ENCODE measurements at places on chromosomes 6 and 20.

DNA sequence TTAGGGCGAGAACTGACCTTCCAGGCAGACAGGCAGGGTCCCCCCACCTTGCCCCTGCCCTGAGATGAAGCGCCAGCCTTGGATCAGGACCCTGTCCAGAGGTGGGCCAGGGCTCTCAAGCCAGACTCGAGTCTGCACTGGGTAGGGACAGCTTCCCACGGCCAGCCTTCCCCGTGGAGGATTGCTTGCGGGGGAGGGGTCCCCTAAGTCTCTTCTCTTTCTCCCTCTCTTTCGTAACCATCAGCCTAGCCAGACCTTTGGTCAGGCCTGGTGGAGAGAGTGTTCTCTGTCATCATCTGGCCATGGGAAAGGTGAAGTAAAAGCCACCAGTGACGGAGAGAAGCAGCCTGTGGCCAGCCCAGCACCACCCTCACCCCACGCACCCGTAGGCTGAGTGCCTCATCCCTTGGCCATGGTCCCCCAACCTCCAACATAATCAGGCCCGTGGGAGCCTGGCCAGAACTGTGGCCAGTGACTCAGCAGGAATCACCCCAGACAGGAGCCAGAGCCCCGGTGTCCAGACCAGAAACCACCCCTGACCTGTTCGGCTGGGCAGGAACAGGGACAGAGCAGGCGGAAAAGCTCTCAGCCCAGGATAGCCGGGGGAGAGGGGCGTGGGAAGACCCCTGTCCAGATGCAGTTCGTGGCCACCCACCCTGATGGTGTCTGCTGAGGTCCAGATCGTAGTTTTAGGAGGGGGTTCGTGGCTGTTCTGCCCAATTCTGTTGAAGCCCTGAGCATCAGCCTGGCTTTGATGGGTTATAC, 47.1 kb downstream of the SNAI1 start:
- DNase-seq: no peak

DNA sequence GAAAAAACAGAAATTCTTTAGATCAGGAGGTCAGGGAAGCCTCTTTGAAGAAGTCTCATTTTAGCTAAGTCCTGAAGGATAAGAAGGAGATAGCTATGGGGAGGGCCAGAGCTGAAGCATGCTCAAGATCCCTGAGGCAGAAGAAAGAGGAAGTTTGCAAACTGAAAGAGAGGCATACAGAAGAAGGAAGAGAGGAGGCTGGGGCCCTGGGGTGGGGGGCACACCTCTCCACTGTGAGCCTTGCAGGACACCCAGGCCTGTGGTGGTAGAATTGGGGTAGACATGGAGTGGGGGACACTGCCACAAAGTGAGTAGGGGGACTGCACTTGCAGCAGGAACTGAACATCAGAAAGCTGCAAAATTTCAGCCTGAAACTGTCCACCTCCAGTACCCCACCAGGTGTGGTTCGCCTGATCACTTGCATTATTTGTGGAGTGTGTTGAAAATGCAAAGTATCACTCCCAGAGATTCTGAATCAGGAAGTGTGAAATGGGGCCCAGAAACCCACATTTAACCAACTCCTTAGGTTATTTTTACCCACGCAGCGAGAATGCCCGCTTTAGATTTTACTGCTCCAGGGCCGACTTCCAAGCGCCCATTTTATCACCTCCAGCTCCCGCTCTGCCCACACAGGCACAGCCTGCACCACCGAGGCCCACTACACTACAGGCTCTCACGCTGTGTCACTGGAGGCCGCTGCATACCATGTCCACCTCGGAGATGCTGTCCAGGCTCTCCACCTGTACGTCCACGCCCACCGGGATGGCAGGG, 44.0 kb downstream of the GABRR2 start:
- DNase-seq: no peak

DNA sequence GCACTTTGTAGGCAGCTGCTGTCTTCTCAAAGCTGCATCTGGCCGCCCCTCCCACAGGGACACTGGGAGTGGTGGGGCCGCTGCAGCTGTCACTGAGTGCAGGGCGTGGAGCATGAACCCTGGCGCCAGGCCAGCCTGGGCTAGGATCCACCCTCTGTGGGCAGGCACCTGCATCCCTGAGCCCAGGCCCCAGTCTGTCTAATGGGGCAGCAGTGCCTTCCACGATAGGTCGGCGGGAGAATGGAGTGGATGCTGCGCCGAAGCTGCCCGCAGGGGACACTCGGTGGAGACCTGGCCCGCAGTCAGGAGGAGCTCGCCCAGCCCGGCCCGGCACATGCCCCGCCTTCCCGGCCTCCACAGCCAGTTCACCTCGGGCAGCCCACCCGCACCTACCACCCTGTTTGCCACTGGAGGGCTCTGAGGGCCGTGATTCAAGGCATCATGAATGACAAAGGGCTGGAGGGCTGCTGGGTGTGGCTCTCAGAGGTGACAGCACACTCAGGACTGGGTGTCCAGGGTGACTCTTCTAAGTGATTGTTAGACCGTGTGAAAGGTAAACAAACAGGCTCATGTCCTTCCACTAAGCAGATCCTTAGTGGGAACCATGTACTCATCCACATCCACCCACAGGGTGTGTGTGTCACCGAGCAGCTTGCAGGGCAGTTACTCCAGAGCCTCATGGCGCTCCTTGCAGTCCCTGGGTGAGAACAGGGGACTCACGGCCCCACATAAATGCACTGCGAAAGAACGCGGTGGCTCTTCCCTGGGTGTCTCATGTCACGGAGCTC, 133.9 kb downstream of the AGPAT4 start:
- no peak for DNase-seq

GRCh38 chr6:147531321-147531720, 22.8 kb downstream of the SAMD5 start:
- no peak for DNase-seq

- DNase-seq: no peak
Measured at GRCh38 chr20:60056407-60057122, 98.3 kb downstream of the CDH26 start.

GRCh38 chr6:160127270-160128124, 5.9 kb downstream of the SLC22A1 start:
- DNase-seq: no peak

- DNase-seq: no peak
Measured at GRCh38 chr6:22747571-22747970, 178.2 kb downstream of the HDGFL1 start.

DNA sequence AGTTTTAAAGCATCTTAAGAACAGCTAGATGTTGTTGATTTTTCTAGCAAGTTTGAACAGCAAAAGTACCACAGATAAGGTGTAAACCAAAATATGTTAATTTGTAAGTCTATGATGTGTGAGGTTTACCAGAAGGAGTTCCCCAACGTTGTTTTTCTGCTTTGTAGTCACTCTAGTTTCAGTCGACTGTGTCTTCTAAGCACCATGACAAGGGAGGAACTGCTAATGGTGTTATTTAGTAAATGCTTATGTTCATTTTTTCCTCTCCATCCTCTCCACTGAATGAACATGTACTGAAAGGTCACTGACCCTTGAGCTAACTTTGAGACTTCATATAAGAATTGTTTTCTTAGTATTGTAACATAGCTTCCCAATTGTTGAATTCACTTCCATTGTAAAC, 3.0 kb downstream of the ENPP3 start:
- DNase-seq: no peak

DNA sequence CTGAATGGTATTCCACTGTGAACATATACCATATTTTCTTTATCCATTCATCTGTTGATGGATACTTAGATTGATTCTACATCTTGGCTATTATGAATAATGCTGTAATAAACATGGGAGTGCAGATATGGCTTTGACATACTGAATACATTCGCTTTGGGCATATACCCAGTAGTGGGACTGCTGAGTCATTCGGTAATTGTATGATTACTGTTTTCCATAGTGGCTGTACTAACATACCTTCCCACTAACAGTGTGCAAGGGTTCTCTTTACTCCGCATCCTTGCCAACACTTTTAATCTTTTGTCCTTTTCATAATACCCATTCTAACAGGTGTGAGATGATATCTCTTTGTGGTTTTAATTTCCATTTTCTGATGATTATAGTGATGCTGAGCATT, 98.2 kb upstream of the ESR1 start:
- DNase-seq: no peak

DNA sequence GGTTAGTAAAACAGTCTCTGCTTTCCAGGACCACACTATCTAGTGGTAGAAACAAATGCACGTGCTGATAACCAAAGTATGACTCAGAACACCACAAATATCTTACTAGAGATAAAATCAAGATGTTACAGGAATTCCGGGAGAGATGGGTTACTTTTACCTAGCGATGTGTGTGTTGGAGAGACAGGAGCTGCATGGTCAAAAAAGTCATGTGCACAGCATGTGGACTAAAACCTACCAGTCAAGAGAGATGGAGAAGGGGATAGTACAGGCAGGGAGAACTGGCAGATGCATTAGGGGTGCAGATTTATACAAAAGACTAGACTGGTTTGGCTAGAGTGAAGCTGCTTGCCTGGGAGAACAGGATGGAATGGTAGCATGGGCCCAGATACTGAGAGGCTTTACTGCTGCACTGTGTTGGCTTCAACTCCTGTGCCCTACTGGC, 75.3 kb upstream of the MRAP2 start:
- no peak for DNase-seq

DNA sequence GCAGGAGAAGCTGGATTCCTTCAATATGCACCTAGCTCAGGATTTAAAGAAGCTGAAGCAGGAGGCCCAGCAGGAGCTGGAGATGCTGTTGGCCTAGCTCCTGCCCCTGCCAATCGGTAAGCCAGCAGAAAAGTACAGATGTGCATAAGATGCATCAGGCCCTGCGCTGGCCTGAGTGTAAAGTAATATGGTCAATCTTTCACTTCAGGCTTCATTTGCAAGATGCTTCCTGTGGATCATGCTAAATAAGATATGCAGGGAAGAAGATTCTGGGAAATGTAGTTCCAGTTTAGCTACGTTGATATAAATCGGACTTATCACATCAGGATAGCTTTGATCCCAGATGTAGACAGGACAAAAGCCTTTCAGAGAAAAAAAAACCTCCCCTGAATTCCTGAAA, 100.3 kb downstream of the GJA1 start:
- DNase-seq: no peak

GRCh38 chr6:123462152-123462551, 174.6 kb downstream of the TRDN start:
- no peak for DNase-seq

DNA sequence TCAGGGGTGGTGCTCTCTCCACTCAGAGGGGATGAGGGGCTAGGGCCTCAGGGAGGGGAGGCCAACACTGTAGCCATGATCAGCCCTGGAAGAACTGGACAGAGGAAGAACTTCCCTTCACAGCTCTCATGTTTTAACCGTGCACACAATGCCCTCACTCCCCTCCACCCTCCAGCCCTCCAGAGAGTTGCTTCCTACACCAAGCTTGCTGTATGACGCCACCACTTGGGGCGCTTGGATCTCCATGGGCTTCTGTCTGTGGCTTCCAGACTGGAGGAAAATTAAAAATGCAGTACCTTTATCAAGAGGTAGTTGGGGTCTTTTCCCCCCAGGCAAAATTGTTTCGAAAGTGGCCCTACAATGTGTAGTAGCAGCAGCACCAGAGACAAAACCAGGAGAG, 48.4 kb downstream of the ARHGAP40 start:
- no peak for DNase-seq

DNA sequence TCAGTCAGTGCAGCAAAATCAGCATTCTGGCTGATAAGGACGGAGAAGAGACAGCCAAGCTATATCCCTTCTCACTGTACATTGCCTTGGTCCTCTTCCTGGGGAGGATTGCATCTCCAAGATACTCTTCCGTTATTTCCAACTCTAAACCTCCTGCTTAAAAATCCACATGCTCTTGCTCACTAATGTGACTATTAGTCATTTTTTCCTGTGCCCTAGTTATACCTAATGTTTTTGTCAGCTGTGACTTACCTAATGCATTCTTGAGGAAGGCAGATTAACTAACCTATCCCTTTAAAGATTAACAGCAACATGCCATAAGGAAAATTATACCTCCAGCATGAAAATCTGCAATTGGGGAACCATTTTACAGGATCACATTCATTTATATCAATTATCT, 317.6 kb downstream of the BTBD9 start:
- DNase-seq: no peak

DNA sequence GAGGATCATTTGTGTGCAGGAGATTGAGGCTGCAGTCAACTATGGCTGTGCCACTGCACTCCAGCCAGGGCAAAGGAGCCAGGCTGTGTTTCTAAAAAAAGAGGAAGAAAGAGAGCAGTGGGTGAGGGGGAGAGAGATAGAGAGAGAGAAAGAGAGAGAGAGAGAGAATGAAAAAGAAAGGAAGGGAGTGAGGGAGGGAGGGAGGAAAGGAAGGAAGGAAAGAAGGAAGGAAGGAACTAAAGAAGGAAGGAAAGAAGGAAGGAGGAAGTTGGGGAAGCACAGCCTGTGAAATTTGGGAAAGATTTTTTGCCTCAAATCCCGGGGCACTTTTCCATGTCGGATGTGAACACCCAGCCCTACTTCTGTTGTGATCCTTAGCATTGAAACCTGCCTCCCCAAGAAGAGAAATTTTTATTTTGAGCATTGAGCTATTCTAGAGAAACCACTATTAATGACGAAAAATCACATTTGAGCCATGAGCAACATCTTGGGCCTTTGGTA, 57.8 kb downstream of the FOXA2 start:
- DNase-seq: no peak

- no peak for DNase-seq
Measured at GRCh38 chr20:32796383-32796948, 23.3 kb upstream of the MAPRE1 start.

GRCh38 chr6:91569071-91569470, 982.2 kb upstream of the MAP3K7 start:
- DNase-seq: no peak

GRCh38 chr6:150687508-150687907, 87.8 kb downstream of the PLEKHG1 start:
- DNase-seq: no peak

DNA sequence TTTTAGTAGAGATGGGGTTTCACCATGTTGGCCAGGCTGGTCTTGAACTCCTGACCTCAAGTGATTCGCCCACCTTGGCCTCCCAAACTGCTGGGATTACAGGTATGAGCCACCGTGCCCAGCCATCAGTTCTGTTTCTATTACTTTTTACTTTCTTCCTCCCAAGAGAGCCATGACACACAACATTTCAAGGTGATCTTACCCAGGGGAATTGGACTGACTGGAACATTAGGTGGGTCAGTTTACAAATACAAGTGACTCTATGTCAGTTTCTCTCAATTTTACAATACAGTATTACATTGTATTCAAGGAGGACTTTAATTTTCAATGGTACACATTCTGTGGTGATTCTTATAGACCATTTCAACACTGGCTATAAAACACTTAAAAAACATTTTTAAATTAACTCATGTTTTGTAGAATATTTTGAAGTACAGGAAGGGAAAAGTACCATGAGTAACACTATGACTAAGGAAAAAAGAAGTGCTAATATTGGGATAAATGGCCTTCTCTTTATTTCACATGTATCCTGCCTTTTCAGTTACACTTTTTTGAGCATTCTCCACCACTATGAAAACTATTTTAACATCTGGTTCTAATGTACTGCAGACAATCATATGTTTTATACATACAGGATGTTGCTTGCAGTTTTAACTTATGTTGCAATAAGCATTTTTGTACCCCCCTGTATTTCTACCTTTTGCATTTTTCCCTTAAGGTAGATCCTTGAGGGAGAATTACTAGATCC, 8.4 kb downstream of the TPBG start:
- no peak for DNase-seq

All from activated CD4-positive, alpha-beta T cell treated with anti-CD3 and anti-CD28 coated beads, Interleukin-2, amount 50 U/mL, for 4 hours (primary cell).